ENCODE measurements at places on chromosomes 13 and 19.

- no peak for DNase-seq
Observed at GRCh38 chr19:13839938-13840304, 37.0 kb upstream of the NANOS3 start.

DNA sequence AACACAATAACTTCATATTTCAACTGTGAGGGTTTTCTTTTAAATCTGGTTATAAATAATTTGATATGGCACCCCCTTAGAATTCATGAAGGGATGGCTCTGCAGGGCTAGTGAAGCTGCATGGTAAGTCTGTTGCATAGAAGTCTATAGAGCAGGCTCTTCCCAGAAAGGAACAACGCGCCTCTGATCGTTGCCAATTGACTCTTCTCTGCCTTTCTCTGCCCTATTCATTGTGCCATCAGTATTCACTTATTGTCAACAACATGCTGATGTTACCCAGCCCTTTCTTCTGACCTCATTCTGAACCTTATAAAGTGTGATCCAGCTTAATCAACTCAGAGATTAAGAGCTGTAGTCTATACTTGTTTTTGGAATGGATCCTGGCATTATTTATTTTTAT, 16.3 kb upstream of the DCT start:
- DNase-seq = no peak

- no peak for DNase-seq
Observed at GRCh38 chr13:80168089-80168850, 172.7 kb downstream of the SPRY2 start.

- DNase-seq = no peak
Observed at GRCh38 chr13:48813518-48813917, 159.8 kb downstream of the CYSLTR2 start.

GRCh38 chr13:32059511-32059984, 28.0 kb downstream of the FRY start:
- DNase-seq = no peak

- no peak for DNase-seq
Observed at GRCh38 chr13:80605011-80605410, 264.1 kb upstream of the SPRY2 start.

GRCh38 chr13:27619728-27620376, 477 bp downstream of the LNX2 start:
- peak; percentile 59 for DNase-seq

DNA sequence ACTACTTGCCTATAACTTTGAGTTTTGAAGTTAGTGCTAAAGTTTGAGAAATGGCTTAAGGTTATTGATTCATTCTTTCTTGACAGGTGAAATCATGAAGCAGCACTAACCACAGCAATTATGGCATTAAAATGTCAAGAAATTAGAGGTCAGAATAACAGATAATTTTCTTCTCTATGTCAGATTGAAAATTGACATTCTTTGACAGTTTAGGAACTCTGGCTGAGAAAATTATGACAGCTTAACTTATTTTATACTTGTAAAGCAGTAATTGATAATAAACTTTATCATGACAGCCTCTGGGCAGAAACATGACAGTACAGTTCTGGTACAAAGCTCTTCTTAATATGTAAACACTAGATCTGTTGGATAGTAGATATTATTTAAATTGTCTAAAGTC, 155.2 kb upstream of the MAB21L1 start:
- DNase-seq = no peak
